Right cardiac atrium (tissue), 5 donors: ENCODE measurements at places on chromosomes 13 and 19. TPM values are rescaled to one million over a fixed set of nuclear protein-coding genes. Genes with fewer than 3 reads are reported as not detected.

DNA sequence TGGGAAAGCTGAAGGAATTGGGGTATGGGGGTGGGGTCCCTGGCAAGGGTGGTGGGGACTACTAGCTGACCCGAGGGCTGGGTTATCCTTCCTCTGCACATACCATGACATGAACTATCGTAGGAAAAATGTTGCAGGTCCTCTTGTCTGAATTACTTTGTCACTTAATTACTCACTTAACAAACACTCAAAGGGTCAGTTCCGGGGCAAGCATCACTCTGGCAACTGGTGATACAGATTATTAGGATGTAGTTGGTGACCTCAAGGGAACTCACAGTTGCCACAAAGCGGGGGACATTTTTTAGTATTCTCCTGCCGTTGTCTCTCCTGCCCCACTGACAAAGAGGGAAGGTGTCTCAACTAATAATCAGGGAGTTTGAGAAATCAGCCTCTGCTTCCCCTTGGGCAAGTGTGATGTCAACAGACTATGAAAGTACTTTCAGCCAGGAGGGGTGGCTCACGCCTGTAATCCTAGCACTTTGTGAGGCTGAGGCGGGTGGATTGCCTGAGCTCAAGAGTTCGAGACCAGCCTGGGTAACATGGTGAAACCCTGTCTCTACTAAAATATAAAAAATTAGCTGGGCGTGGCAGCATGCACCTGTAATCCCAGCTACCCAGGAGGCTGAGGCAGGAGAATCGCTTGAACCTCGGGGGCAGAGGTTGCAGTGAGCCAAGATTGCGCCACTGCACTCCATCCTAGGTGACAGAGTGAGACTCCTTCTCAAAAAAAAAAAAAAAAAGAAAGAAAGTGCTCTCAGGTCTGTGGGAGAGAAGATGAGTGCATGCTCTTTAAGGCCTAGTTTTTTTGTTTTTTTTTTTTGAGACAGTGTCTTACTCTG, 10.3 kb downstream of the DNAJB1 start:
- DNase-seq = no peak

- DNase-seq = no peak
Measured at GRCh38 chr19:30778961-30779715, 407.0 kb downstream of the ZNF536 start.

- DNase-seq = no peak
Measured at GRCh38 chr19:52679598-52679997, 41.4 kb upstream of the ZNF83 start.

DNA sequence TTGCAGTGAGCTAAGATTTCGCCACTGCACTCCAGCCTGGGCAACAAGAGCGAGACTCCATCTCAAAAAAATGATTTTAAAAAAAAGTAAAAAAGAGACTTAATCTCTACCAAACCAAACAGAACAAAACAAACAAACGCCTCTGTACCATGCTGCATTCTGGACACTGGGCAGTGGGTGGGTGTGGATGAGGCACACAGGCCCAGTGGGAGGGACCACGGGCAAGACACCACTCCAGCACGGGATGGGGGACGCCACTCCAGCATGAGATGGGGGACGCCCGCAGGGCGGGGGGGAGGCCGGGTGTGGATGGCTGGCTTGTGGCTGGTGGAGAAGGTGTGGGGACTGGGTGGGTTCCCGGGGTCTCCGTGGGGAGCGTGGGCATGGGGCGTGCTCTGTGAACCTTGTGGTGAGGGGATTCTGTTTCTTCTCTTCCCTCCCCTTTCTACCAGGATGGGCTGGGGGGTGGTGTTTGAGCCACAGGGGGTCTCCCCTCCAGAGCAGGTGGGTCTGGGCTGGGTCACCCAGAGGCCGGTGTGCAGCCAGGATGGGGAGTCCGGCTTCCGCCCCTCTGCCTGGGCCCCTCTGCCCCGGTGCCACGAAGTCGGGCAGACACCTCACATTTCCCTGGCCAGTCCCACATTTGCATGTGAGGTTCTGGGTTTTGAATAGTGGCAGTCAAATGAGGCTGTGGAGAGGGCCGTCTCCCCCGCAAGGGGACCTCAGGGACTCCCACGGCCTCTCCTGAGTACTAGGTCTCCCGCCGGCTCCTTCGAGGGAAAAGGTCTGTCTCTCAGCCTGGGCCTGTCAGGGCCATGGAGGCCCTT, 23.9 kb upstream of the MATK start:
- DNase-seq = no peak

SIGLEC10 gene
- 0.77 TPM for polyA plus RNA-seq

ZNF121 gene
- polyA plus RNA-seq = 5.7 TPM

ZNF578 gene
- polyA plus RNA-seq = 1.2 TPM

DNA sequence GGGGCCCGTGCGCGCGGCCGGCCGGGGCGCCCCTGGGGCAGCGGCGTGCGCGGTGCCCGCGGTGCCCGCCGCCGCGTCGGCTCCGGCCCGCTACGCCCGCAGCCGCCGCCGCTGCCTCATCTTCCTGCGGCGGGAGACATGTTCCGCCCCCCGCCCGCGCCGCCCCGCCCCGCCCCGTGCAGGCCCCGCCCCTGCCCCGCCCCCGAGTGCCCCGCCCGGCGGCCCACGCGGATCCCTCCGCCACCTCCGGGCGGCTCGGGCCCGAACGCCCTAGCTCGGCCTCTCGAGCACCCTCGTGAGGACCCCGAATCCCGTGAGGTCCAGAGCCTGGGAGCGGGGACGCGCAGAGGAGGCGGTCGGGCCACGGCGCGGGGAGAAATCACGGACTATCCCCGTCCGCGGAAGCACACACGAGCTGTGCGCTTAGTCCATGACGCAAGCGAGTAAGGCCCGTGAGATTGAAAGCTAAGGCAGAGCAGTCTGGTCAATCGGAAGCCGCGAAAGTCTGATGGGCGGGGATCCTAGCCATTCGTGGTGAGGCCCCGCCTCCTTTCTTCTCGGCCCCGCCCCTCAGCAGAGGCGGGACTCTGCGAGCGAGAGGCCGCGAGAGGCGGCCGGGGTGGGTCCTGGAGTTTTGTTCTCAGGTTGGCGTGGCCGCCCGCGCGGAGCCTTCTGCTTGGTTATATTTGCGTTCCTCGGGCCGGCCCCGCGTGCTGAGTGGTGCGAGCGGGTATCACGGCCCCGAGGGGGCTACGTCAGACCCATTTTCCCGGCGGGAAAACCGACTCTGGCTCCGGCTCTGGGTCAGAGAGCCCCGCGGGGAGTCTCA, at the start of gene TCF3:
TSS of gene TCF3 (minus strand) at position 145 of the 829 bp plus-strand sequence. CDS start 2,367 bp downstream, outside the sequence.
- DNase-seq = peak; percentile 99
